Activated T-helper 9 cell treated with anti-CD3 and anti-CD28 coated beads, Interleukin-2, amount 50 U/mL, for 16 hours (primary cell): ENCODE measurements at places on chromosomes 4 and X.
A peak's percentile ranks its signal among the peaks of the same experiment; 100 is the strongest.

- no peak for DNase-seq
Observed at GRCh38 chrX:152313529-152314302, 137.4 kb downstream of the GABRA3 start.

DNA sequence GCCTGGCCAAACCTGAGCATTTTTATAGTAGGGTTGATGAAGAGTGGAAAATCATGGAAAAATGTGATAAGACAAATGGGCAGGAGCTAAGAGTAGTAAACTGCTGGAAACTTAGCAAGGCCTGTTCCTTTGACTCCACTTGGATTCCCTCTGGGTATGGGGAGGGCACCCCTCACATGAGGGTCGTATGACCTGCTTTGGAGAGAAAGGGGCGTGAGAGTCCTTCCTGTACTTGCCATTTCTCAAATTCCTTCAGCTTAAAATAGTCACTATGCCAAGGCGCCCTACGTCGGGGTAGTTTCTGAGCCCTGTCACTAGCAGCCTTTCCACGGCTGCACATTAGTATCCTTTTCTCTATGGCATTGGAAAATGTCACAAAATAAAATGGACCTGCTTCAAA, 49.1 kb downstream of the GPRIN3 start:
- DNase-seq, result no peak

GRCh38 chrX:121571333-121571732, 523.9 kb downstream of the GLUD2 start:
- DNase-seq, result no peak

GRCh38 chr4:5758741-5759140, 47.7 kb downstream of the EVC start:
- peak; percentile 26 for DNase-seq

DNA sequence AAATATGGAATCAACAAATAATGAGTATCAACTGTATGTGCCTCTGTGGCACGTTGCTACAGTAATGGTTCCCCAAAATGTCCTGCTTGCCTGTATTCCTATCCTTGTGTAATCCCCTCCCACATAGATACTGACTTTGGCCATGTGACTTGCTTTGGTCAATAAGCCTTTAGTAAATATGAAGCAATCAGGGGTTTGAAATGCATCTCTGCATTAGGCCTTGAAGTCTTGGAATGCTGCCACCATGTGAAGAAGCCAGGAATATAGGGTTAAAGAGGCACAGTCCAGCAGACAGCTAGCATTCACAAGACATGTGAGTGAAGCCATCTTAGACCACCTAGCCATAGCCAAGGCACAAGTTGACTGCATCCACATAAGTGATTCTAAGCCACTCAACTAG, 190.9 kb downstream of the GABRB1 start:
- no peak for DNase-seq

DNA sequence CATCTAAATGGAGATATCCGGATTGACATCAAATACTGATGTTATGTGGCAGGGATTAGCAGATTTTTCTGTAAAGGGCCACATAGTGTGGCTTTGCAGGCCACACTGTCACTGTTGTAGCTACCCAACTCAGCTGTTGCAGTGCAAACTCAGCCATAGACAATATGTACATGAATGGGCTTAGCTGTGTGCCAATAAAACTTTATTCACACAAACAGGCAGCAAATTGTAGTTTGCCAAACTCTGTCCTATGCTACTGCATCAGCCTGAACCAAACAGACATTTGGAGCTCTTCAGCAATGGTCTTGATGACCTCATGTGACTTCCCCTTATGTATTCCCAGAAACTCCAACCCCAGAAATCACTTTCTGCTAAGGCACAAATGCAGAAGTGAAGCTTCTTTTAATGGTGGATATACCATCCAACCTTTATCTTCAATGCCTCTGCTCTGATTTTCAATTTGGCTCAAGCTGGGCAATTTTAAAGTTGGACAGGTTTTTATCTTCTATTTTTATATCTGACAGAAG, 18.4 kb upstream of the TRPC5OS start:
- DNase-seq, result no peak

- no peak for DNase-seq
Observed at GRCh38 chr4:100875296-100876068, 357.7 kb upstream of the EMCN start.

- no peak for DNase-seq
Observed at GRCh38 chr4:104641418-104641817, 146.7 kb upstream of the CXXC4 start.

DNA sequence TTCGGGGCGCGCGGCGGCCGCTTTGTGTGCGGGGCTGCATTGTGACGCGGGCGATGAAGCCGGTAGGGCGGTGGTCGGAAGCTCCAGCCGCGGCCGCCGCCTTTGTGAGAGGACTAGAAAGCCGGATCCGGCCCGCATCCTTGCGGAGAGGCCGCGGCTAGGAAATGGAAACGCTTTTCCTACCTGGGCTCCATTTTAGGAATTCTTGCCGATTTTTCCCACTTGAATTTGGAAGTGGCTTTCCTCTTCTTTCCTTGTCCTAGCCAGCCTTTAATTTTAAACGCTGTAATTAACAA, 708 bp downstream of the TMSB4X start:
- no peak for DNase-seq

- no peak for DNase-seq
Observed at GRCh38 chrX:96791559-96791958, 92.1 kb upstream of the RPA4 start.

- DNase-seq, result no peak
Observed at GRCh38 chr4:38089961-38090360, 129.8 kb downstream of the PTTG2 start.

GRCh38 chr4:85956293-85956945, 403.4 kb downstream of the MAPK10 start:
- DNase-seq, result no peak

DNA sequence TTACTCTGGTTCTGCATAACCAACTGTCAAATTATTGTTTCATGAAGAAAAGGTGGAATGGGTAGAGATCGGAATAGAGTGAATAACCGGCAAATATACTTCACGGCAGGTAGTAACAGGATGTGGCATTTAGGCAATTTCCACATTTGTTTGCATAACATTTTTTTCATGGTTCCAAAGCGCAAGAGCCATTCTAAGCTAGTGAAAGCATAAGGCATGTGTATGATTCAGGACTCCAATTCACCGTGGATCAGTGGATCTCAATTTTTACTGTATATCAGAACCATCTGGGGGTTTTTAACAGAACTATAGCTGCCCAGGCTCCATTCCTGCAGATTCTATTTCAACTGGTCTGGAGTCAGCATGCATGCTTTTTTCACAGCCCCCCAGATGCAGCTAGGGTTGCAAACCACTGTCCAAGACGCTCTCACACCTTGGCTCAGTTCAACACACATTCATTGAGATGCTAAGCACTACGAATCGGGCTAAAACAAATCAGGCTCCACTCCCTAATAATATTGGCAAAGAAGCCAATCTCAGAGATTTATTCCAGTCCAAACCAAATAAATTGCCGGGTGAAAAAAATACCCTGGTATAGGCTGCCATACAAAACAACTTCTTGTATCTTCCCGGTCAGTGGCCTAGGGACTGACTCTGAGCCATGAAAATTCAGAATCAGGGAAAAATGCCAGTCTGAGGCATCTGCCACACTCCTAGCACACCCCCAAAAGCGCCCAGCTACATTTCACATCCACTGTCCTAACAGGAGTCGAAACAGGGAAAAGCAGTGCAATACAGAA, 30.0 kb downstream of the AFAP1 start:
- no peak for DNase-seq

- DNase-seq, result no peak
Observed at GRCh38 chrX:143298663-143299241, 218.5 kb downstream of the SPANXN3 start.

DNA sequence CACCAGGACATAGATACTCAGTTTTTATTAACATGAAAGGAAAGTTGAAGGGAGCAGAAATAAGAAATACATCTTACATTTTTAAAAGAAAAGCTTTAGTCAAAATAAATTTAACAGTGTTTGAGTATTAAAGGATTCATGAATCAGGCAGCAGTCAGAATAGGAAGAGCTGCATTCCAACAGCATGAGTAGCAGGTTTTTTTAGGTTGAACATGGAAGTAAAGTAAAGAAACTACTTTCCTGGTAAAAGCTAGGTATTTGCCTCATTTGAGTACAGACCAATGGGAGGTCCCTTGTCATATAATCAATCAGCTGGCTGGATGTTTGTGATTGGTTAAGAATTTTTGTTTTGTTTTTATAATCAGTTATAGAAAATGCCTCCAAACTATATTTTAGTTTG, 645.9 kb upstream of the INTU start:
- no peak for DNase-seq

DNA sequence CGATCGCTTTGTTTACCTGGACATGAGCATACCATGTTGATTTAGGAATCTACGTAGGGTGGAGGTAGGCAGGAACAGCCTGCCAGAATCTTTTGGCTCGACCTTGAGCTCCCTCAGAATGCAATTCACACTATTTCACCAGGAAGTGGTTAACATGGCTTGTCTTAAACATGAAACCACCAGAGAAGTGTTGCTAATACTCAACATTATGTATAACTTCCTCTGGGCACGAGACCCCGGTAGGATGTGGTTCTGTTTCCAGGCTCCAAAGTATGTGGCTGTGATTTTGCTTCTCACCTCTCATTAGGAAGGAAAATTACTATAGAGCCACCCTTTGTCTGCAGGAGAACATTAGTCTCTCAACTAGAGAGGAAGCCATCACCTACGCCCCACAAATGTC, 59.0 kb upstream of the VCX3B start:
- DNase-seq, result no peak

- DNase-seq, result no peak
Observed at GRCh38 chr4:93436000-93436626, 392.4 kb upstream of the ATOH1 start.

DNA sequence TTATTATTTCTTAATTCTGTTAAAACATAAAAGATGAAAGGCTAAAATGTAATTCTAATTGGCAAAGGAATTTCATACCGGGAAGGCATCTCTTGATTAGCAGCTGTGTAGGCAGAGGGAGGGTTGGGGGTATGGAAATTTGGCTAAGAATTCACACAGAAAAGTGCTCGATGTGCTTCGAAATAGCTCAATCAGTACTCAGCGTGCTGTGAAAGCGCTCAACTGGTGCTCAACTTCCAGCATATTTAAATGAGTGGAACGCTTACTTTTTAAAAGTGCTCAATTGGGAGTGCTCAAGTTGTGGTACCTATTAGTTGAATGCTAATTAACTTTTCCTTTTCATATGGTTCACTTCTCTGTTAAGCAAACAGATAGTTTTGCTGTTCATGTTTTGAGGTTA, 695.9 kb upstream of the ATOH1 start:
- no peak for DNase-seq
